SW 1271 (cell line): ENCODE measurements at places on chromosomes 11 and 22.

DNA sequence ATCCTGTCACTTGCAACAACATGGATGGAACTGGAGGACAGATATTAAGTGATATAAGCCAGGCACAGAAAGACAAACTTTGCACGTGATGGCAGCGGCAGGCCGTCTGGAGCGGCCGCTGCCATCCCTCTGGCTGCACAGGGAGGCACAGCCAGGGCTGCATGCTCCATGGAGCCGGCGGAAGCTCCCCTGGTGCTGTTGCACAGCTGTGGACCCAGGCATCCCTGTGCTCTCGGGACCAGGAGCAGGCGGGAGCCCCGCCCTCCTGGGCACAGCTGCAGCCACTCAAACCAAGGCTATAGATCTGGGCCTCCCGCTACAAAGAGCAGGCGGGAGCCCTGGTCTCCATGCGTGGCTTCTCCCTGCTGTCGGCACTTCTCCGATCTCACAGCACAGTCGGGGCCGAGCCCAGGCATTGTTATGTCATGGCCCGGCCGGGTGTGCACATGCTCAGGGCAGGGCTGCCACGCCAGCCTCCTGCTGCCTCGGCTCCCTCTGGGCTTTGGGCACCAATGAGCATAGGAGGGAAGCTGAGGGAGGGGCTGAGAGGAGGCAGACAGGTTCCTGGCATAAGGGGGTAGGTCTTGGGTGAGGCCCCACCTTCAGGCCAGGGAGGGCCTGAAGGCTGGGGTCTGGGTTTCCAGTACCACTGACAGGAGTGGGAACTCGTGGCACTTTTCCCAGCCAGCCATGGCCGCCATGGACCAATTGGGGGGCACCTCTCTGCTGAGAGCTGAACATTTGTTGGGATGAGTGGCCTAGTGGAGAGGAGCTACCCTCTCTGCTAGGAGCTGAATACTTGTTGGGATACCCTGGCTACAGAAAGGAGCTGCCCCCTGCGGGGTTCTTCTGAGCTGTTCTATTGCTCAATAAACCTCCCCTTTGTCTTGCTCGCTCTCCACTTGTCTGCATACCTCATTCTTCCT, 16.7 kb downstream of the RRP8 start:
- DNase-seq, result no peak

DNA sequence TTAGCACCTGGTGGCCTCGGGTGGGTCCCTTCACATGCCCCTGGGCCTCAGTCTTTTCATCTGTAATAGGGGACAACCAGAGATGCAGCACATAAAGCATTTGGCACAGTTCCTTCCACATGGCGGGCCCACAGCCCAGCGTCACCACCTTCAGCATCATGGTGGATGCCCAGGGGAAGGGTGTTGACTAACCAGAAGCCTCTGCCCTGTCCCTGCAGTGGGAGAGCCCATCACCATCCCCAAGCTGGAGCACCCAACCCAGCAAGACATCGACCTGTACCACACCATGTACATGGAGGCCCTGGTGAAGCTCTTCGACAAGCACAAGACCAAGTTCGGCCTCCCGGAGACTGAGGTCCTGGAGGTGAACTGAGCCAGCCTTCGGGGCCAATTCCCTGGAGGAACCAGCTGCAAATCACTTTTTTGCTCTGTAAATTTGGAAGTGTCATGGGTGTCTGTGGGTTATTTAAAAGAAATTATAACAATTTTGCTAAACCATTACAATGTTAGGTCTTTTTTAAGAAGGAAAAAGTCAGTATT, 14.8 kb upstream of the UVRAG start:
- DNase-seq, result no peak

- DNase-seq, result no peak
Measured at GRCh38 chr22:20956258-20957101, 10.6 kb upstream of the AIFM3 start.

GRCh38 chr11:68659158-68659921, 25.0 kb upstream of the GAL start:
- no peak for DNase-seq

DNA sequence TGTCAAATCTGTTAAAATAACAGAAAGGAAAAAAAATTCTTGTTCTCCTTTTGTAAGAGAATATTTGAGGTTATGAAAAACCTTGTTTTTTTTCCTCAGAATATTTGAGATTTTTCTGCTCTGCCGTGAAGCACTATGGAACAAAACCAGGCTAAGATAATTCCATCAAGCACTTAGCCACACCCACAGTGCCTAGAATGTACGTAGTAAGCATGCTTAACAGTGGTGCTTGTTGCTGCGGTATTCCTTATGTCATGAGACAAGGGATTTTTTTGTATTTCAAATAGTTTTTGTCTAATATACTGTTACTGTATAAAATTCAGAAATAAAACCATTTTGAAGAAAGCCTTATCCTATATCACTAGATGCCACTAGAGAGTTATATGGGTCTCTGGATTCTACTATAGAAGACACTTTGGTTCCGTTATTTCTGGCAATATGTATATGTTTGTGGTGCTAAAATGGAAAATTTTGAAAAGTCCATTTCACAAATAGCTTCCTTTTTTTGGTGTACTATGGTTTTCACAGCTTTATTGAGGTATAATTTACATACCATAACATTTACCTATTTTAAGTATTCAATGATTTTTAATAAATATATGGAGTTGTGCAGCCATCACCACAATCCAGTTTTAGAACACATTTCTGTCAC, 23.7 kb downstream of the PDHX start:
- no peak for DNase-seq
